ENCODE measurements at places on chromosomes 5 and 9.
A peak's percentile ranks its signal among the peaks of the same experiment; 100 is the strongest.

- no peak for DNase-seq
Measured at GRCh38 chr5:166957782-166958181, 1333.7 kb upstream of the WWC1 start.

DNA sequence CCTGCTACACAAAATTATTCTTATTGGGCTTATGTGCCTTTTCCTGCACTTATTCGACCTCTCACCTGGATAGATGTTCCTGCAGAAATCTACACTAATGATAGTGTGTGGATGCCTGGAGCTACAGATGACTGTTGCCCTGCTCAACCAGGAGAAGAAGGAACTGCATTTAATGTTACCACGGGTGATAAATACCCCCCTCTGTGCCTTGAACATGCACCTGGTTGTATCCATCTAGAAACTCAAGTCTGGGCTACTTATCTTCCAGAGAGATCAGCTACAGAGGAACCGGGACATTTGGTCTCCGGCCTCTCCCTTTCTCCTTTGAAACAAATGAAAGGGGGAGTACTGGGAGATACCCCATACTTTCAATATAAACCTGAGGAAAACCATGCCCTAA is 54.5 kb downstream of the SH3PXD2B start:
- no peak for DNase-seq

DNA sequence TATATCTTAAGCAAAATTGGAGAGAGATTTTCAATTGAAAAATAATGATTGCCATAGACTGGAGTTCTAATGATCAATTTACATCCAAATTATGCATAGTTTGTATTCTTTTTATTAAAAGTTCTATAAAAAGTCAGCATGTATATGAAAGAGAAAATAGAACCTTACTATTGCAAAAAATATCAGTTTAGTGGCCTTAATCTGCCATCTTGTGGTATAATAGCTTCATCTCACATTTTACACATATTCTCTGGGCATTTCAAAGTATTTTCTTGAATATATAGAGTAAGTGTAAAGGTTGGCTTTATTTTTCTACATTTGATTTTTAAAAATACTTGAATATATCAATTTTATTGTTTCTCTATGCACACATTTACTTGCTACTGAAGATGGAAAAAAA is 1858.6 kb upstream of the CDH9 start:
- peak; percentile 59 for DNase-seq

DNA sequence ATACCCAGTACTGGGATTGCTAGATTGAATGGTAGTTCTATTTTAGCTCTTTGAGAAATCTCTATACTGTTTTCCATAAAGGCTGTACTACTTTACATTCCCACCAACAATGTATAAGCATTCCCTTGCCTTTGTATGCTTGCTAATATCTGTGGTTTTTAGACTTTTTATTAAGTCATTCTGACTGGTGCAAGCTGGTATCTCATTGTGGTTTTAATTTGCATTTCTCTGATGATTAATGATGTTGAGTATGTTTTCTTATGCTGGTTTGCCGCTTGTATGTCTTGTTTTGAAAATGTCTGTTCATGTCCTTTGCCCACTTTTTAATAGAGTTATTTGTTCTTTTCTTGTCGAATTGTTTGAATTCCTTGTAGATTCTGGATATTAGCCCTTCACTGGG is 512.7 kb upstream of the PAPPA start:
- peak; percentile 67 for DNase-seq

GRCh38 chr5:149424371-149425315 is 45.6 kb upstream of the IL17B start:
- no peak for DNase-seq

GRCh38 chr5:146066968-146067367 is 38.4 kb downstream of the PLAC8L1 start:
- DNase-seq = no peak

GRCh38 chr5:112353678-112354077 is 65.4 kb downstream of the EPB41L4A start:
- no peak for DNase-seq

DNA sequence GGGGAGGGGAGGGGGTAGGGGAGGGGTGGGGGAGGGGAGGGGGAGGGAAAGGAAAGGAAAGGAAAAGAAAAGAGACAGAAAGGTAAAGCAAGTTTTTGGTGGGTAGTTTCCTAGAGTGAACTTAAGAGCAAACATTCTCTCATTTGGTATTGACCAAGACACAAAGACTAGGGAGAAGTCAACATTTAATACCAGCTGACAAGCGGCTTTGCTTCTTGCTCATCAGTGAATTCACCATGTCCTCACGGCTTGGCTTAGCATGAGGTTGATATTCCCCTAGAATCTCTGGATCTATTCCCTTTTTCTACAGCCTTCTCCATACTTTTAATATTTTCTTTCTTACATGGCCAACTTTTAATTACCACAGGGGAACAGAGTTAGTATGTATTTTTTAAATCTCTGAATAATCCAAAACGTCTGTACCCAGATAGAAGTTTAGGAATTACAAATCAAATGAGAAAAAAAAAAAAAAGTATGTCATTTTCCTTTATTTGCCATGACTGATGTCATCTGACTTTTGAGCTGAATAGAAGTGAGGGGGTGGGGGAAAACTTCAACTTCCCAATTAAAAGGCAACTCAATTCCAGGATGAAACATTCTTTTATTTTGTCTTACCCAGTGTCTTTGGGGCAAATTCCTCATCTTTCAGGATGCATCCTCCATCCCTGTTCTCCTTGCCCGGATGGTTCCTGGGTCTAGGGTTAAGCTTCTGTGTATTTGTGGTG is 40.1 kb upstream of the GLIS3 start:
- DNase-seq = peak; percentile 6

GRCh38 chr5:151051931-151052608 is 28.8 kb downstream of the TNIP1 start:
- no peak for DNase-seq

DNA sequence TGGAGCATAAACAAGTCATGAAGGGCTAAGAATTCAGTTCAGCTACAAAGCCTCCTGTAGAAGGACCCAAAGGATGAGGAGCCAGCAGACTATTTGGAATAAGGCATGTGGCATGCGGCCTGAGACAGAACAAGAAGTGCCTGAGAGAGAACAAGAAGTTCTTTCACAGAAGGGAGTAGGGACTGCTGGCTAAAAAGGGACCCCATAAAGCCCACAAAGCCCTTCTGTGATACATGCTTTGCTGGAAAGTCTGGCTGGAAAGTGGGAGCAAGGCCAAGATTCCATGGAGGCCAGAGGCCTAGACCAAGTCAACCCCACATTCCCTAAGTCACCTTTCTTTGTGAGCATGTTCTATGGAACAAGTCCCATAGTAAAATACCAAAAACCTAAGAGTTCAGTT is 35.9 kb upstream of the UBAP2 start:
- no peak for DNase-seq

DNA sequence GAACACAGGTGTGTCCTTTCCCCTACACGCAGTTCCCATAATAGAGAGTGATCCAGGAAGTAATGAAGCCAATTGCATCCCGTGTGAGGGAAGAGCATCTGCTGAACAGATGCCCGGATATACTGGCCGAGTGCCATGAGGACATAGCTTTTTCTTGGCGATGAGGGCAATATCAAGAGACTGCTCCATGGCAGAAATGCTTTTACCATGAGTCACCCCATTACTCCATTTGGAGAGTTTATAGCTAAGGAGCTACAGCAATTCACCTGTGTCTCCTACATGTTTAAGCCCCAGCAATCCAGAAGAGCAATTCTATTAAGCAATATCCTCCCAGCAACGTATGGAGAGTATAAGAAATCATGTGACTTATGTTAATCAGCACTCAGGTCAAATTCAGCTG is 222.0 kb upstream of the KLF4 start:
- DNase-seq = peak; percentile 97

DNA sequence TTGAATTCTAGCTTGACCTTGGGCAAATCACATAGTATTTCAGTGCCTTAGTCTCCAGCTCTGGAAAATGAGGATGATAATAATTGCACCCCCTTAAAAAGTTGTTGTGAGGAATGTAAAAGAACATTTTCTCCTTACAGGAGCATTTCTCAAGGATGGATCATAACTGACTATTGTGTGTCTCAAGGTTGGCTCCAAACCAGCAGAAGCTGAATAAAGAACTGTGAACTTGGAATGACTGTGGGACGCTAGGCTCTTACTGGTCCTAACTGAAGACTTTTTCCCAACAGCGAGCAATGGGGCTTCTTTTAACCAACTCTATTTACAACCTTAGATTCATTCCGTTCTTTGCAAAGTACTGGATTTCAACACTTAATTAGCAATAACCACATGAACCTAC is 26.2 kb upstream of the GLRX start:
- DNase-seq = no peak

GRCh38 chr5:135063511-135064234 is 29.6 kb upstream of the PITX1 start:
- DNase-seq = no peak

DNA sequence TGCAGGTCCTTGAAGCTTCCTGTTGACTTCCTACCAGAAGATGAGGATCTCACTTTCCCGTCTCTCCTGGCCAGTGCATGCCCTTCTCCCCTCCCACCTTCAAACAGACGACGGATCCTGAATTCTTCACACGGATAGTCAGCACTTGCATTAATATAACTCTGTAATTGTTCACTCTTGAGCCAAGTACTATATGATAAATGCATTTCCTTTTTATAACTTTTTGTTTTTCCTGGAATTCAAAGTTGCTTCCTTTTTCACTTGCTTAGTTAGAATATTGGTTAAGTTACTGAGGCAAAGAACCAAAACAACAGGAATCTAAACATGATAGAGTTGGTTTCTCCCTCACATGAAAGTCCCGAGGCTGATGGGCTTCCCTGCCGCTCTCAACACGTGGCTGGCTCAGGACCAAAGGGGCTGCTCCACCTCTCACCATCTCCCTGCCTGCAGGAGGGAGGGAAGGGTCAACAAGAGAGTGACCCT is 20.2 kb upstream of the EGFL7 start:
- no peak for DNase-seq

GRCh38 chr9:128482186-128482585 is 22.3 kb upstream of the GLE1 start:
- no peak for DNase-seq

GRCh38 chr9:136955943-136956335 is 3.9 kb downstream of the LCN12 start:
- no peak for DNase-seq

GRCh38 chr9:20398536-20399338 is 223.6 kb downstream of the MLLT3 start:
- no peak for DNase-seq

- no peak for DNase-seq
Measured at GRCh38 chr5:115414406-115415142, 118.1 kb upstream of the CCDC112 start.

DNA sequence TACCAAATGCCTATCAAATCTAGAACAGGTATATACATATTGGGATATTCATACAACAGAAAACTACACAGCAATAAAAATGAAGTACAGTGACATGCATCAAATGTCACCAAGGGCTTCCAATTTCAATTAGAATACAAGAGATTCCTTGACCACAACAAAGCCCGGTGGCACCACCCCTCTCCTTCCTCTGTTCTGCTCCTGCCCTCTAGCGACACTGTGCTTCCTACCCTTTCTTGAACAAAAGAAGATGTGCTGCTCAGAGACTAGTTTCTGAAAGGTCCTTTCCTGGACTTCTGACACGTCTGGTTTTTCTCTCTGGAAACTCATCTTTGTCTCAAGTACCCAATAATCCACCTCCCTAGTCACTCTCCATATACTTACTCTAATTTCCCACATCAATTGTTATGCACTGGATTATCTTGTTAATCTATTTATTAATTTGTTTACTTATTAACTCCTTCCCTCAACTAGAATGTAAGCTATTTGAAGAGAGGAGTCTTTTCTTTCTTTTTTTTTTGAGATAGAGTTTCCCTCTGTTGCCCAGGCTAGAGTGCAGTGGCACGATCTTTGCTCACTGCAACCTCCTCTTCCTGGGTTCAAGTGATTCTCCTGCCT is 70.4 kb upstream of the CTSV start:
- DNase-seq = peak; percentile 75

DNA sequence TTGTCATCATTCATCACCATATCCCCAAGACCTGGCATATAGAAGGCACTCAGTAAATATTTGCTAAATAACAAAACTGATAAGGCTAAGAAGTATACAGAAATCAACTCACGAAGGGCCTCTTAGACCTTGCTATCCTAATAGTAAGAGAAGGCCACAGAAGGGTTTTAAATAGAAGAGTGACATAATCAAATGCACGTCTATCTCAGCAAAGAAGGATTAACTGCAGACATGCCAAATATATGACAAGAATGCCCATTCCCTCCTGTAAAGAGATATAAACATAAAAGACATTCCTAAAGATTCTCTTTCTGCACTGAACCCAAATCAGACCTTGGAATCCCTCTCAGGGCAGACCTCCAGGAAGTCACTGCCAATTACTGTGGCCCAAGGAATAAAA is 34.1 kb downstream of the ECPAS start:
- no peak for DNase-seq

DNA sequence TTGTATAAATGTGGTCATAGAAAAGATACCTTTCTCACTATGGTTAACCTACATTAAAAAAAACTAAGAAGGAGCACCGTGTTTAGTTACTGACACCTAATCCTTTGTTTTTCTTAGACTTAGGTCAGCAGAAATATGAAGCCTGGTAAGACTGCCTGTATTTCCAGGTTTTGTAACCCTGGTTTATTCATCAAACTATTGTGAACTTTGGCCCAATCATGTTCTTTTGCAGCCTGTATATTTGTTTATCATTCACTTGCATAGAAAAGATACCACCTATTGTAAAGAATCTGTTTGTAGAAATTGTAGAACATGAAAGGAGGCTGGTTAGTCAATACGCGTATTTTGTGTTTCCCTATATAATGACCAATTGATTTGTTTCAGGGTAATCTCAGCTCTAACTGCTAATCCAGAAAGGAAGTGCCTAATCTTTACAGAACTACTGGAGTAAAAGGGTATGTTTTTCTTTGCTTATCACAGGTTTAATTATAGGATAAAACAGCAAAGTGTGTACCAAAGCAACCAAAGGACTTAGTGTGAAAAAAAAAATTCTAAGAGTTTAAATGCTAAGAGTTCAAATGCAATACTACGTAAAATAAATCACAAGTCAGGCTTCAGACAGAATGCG is 103.6 kb downstream of the LURAP1L start:
- DNase-seq = peak; percentile 39

DNA sequence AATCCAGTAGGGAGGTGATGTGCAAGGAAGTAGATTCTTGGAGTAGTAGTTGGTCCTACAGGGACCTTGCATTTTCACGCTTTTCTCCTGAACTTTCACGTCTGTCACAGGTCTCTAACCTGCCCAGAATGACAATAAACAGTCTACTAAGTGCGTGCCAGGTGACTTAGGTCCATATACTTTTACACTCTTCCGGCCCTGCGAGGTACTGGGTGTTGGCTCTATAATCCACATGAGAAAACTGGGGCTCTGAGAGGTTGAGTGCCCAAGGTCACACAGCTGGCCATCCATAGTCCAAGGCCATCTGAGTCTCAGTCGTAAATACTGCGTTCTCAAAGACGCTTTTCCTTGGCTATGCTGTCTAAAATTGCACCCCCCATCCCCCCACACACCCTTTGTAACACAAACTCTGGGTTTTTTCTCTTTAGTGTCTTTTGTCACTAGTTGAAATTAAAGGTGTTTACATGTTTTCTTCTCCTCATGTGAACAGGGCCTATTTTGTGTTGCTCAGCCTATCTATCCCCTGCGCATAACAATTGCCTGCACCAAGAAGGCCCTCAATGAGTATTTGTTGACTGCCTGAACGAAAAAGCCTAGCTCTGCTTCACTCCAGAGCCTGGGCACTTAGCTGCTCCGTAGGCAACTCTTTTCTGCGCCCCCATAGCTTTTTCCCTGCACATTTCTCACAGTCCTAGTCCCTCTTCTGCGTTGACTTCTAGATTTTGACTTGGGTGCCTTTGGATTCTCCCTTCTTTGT is 943 bp downstream of the SFXN1 start:
- no peak for DNase-seq
